ENCODE measurements at places on chromosomes 12 and 14.
A peak's percentile ranks its signal among the peaks of the same experiment; 100 is the strongest.

- DNase-seq, result no peak
These were observed 172.2 kb downstream of the NPAS3 start for GRCh38 chr14:33110737-33111443.

DNA sequence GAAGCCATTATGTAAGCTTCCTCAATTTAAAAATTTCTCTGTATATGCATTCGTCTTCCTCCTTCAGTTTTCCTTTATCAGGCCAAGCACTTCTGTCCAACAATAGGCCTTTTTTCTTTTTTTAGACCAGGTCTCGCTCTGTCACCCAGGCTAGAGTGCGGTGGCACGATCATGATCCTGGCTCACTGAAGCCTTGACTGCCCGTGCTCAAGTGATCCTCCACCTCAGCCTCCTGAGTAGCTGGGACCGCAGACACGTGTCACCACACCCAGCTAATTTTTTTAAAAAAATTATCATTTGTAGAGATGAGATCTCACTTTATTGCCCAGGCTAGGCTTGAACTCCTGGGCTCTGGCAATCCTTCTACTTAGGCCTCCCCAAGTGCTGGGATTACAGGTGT is 25.8 kb downstream of the TAOK3 start:
- no peak for DNase-seq

DNA sequence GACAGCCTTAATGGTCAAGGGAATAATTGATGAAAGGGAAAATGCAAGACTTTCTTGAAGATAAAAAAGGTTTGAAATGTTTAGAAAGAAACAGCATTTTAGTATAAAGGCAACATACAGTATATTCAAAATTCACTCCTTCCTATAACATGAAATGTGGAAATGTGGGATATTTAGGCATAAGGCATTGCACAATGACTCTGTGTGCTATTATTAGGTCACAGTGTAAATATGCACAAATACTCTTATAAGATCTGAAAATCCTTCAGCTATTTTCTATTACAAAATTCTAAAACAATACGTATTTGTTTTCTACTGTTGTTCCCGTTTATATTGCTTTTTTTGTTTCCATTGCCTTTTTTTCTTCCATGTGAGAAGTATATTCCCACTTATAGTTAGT is 127.7 kb downstream of the SLC16A7 start:
- no peak for DNase-seq

DNA sequence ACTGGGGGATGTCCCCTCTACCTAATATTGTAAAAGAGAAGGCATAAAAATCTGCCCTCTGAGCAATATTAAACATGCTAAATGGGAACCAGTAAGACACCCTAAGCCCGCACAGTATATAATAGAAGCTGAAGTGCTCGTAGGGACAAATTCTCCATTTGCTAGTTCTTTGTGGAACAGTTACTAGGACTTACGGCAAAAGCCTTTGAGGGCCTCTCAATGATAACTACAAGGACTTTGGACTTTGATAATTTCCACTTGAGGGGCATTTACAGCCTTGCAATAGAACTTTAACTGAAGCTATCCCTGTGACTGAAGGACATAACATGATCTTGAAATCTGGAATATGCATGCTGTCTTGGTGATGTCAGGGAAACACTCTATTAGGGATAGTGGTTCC is 111.5 kb upstream of the IFNG-AS1 start:
- DNase-seq, result no peak

DNA sequence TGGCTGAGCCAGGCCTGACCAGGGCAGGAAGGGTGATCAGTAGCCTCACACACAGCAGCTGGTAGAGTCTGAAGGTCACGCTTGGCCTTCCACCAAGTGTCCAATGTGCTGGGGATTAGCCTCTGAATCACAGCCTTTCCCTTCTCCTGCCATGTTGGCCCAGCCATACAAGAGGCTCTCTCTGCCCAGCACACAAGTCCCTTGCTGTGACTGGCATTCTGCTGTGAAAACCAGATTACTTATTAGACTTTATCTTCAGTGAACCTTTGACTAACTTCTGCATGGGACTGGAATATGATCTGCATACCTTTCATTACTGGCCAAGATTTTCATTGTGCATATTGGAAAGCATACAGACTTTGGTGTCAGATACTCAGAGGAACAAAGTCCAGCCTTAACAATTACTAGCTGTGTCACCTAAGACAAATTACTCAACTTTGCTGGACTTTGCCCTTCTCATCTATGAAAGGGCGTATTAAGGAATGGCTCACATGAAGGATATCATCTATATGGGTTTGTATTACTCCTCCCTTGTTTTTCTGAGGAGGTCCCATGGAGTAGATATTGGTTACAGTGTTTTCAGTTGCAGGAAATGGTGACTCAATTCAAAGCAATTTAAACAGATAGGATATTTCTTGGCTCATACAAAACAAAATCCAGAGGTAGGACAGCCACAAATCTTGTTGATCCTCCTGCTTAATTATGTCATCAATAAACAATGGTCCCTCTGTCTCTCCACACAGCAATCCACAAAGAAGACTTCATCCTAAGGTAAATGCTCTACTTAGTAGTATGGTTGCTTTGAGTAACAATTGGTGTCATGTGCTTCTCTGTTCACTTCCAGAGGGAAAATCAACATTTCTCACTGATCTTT is 99.6 kb downstream of the DYRK2 start:
- DNase-seq, result peak; percentile 60

GRCh38 chr12:113997365-113997764 is 31.2 kb upstream of the RBM19 start:
- no peak for DNase-seq

DNA sequence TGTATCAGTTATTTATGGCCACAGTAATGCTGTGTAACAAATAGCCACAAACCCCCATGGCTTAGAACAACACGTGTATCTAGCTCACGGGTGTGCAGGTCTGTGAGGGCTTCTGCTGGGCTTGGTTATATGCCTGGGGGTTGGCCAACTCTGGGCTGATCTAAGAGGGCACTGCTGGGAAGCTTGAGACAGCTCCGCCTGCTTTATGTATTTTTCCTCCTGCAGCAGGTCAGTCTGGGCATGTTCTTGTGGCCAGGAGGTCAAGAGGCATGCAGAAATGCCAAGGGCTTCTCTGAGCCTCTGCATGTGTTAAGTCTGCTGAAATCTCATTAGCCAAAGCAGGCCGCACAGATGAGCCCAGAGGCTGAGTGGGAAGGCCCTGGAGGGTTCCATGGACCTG is 105.8 kb downstream of the ZNF664 start:
- DNase-seq, result no peak

- DNase-seq, result no peak
These were observed 42.9 kb upstream of the ANKS1B start for GRCh38 chr12:100027671-100028070.

GRCh38 chr12:125403843-125404242 is 338.6 kb downstream of the AACS start:
- DNase-seq, result no peak

DNA sequence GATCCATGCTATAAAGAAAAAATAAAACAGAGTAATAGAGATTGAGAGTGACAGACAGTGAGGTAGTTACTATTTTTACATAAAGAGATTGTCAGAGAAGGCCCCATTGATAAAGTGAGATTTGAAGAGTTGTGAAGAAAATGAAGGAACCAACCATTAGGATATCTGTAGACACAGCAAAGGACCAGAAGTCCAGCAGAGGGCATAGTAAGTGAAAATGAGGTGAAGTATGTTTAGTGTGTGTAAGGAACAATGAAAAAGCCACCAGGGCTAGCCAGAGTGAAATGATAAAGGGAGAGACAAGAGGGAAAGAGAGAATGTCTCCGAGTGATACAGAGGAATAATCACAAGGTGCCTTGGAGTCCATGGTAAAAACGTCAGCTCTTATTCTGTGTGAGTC is 411.0 kb downstream of the NELL2 start:
- DNase-seq, result no peak

- DNase-seq, result no peak
These were observed 88.4 kb downstream of the DNAH10 start for GRCh38 chr12:123850246-123851134.

GRCh38 chr14:80136358-80136757 is 74.9 kb downstream of the DIO2 start:
- no peak for DNase-seq

GRCh38 chr12:112900298-112901145 is 6.2 kb upstream of the OAS1 start:
- DNase-seq, result no peak

GRCh38 chr12:1212526-1212925 is 221.5 kb downstream of the ERC1 start:
- no peak for DNase-seq
